ENCODE measurements at places on chromosomes 12 and 14.
A peak's percentile ranks its signal among the peaks of the same experiment; 100 is the strongest.

GRCh38 chr12:31289441-31289840 lies 36.5 kb downstream of the SINHCAF start:
- DNase-seq, result no peak

DNA sequence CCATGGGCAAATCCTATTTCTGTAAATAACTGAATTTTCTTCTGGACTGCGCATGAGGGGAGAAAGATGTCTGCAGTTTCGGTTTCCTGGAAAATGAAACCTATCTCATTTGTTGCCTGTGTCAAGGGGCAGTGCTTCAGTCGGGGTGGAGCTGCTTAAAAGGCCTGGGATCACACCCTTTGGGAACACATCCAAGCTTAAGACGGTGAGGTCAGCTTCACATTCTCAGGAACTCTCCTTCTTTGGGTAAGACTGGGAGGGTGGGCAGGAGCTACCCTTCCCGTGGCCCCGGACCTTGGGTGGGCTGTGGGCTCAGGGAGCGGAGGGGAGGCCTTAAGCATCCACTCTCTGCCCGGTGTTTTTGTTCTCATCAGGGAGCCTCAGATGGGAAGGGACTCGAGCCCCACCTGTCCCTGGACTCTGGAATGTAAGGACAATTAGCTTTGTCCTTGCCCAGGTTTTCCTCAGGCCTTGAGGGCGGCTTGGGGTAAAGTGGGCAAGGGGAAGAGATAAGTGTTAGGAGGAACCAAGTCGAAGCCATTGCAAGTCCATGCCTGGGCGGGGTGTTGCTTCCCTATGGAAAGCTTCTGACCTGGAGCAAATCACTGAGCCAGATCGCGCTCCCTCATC lies at the start of gene IFI27:
IFI27 (plus strand) TSS at position 185 of the 630 bp plus-strand sequence.
- DNase-seq, result peak; percentile 44

DNA sequence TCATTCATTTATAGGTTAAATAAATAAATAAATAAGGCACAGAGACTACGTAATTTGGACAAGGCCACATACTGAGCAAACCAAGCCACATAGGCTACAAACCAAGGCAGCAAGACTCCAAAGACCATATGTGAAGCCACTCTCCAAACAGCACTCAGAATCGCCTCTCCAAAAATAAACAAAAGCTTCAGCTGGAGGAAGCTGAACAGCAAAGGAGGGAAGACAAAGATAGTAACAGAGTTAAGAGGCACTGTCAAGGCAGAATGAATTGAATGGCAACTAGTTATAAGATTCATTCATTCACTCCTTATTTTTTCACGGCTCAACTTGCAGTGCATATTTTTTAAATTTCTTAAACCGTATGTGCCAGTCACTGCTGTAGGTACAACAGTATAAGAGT lies 200.5 kb upstream of the GRIP1 start:
- DNase-seq, result no peak

GRCh38 chr14:90545966-90546751 lies 149.3 kb downstream of the CALM1 start:
- no peak for DNase-seq

DNA sequence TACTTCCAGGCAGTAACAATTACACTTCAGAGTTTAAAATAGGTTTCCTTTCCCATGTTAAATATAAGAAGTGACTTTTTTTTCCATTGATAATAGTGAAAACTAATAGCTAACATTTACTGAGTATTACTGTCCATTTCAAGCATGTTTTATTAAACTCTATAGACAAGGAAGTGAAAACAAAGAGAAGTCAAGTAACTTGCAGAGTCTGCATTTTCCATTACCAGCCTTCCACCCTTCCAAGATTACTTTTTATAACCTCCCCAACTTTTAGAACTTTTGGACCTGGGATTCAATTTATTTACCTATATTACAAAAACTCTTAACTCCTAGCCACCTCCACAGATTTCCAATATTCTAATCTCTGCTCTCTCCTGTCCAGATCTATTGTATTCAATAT lies 67.7 kb downstream of the SEC23A start:
- DNase-seq, result no peak

DNA sequence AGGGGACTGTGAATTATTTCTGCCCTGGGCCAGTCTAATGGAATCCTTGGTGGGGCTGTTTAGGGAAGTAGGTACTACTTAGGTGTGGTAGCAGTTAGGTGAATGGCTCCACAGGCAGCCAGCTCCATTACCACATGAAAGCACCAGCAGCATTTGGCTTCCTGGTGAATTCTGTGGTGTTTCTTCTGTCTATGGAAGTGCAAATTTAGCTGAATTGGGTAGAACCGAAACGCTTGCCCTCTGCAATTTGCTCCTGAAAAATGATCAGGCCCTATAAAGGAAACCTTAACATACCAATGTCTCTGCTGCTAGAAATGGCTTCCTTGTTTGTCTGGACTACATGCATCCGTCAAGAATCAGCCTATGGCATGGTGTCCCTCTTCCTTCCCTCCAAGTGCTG lies 16.4 kb downstream of the FLRT2 start:
- no peak for DNase-seq

DNA sequence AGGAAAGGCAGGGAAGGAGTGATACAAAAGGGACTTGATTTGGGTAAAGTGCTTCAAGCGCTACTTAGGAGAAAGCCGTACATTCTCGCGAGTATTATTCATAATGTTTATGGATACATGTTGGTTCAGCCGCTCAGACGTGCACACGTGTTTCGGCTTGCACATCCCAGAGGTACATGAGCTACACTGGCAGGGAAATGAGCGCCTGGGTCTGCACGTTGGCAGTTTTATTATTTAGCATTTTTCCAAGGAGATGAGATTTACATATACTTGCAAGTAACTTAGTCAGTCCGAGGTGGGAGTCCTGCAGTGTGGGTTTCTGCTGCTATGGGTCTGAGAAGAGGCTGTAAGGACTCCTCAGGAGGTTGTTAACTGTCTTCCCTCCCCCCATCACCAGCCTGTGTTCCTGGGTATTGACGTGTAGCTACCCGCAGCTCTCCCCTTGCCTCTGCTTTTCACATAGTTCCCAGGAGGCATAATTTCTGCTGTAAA lies 1.5 kb downstream of the PRKCH start:
- DNase-seq, result no peak

DNA sequence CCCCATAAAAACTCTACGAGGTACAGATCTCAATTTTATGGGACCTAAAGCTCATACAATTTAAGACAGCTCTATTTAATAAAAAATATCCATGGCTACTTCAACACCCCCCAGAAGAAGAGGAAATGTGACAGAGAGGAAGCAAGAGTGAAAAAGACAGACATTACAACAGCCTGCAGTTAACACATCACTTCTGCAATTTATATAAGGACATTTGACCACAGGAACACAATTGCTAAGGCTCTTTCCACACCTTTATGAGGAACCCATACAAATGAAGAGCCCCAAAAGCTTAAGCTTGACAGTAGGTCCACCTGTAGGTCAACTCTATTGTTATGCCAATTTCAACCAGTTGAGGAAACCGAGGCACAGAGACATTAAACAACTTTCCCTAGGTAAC lies 5.6 kb downstream of the OR10P1 start:
- DNase-seq, result no peak

DNA sequence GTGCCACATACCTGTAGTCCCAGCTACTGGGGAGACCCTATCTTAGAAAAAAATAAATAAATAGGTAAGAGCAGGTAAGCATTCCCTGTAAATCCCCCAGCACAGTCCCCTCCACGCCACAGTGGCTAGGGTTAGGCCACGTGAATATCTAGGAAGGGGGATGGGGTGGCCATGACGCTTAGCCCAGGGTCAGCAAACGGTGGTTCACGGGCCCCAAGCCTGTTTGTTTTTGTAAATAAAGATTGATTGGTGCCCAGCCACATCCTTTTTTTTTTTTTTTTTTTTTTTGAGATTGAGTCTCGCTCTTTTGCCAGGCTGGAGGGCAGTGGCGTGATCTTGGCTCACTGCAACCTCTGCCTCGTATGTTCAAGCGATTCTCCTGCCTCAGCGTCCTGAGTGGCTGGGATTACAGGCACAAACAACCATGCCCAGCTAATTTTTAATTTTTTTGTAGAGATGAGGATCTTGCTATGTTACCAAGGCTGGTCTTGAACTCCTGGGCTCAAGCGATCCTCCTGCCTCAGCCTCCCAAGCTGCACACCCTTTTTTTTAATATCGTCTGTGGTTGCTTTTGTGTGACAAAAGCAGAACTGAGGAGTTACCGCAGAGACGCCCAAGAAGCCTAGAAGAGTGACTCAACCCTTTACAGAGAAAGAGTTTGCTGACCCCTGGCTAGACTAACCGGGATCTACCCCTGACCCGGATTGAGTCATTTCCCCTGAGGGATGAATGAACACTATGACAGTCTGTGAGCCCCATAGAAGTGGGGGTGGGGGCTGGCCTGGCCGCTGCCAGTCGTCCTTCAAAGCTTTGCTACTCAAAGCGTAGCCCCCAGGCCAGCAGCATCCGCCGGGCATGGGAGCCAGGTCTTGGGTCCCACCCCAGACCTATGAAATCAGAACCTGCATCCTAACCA lies 113.7 kb upstream of the NCOR2 start:
- DNase-seq, result peak; percentile 93

- peak; percentile 54 for DNase-seq
These were observed 861 bp downstream of the IL26 start for GRCh38 chr12:68224613-68225285.

DNA sequence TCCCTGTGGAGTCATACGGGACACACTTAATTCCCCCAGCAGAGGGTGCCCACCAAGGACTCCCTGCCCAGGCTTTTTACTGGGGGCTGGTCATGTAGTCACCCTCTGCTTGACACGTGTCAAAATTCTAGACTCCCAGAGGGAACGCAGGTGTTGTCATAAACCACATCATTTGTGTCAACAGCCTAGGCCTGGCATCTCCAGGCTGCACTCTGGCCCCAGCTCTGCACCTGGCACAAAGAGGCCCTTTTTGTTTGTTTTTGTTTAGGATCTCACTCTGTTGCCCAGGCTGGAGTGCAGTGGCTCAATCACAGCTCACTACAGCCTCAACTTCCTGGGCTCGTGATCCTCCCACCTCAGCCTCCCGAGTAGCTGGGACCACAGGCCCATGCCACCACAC lies 21.1 kb downstream of the BRI3BP start:
- DNase-seq, result no peak

- no peak for DNase-seq
These were observed 45.7 kb upstream of the PRPF39 start for GRCh38 chr14:45038256-45038655.

- DNase-seq, result no peak
These were observed 28.7 kb downstream of the EGLN3 start for GRCh38 chr14:33922125-33922524.

DNA sequence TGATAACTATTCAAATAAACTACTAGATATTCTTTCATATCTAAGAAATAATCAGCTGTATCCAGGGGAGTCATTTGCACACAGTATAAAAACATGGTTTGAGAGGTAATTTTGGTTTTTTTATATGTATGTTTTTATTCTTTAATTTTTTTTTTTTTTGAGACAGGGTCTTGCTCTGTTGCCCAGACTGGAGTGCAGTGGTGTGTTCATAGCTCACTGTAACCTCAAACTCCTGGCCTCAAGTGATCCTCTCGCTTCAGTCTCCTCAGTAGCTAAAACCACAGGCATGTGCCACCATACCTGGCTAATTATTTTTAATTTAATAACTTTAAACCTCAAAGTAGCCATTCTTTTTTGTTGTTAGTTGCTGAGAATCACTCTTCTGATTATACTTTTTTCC lies 1.8 kb downstream of the PRORP start:
- no peak for DNase-seq

- DNase-seq, result no peak
These were observed 63.9 kb downstream of the TGFB3 start for GRCh38 chr14:75917946-75918335.

- DNase-seq, result no peak
These were observed 612 bp downstream of the PPTC7 start for GRCh38 chr12:110582276-110583136.

DNA sequence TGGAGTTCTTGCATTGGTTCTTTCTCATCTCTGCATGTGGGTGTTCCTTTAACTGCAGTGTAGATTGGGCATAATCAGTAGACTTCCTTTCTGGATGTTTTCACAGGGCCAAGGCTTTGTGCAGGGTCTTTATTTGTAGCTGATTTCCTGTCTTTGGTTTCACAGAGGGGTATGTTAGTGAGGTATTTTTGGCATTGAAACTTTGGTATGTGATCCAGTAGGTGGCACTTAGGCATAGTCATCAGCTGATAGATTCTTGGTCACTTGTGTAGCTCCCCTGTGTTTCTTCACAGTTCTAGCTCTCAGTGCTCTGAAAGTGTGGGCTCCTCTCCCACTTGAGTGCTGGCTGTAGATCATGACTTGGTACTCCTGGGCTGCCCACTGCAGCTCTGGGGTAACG lies 52.7 kb upstream of the LMO3 start:
- DNase-seq, result no peak

- DNase-seq, result peak; percentile 56
These were observed 939 bp downstream of the NPC2 start for GRCh38 chr14:74491956-74492775.

- peak; percentile 24 for DNase-seq
These were observed 39.6 kb upstream of the CCDC198 start for GRCh38 chr14:57533214-57533613.

DNA sequence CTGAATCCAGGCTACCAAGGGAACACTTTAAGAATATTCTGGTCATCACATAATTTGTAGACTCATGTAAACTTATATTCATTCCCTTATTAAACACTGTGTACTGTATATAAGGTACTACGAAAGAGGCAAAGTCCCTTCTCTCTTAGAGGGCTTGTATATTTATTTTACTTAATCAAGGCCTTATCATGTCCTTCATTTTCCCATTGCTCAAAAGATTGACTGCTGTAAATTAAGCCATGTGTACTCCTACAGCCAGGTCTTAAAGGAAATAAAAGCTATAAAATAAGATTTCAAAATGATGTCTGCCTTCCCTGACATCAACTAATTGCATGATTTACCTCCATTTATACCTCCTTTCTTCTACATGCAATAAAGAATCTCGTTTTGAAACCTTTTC lies 5.0 kb downstream of the DENND5B start:
- DNase-seq, result no peak

GRCh38 chr12:102061096-102061559 lies 663 bp downstream of the WASHC3 start:
- no peak for DNase-seq

DNA sequence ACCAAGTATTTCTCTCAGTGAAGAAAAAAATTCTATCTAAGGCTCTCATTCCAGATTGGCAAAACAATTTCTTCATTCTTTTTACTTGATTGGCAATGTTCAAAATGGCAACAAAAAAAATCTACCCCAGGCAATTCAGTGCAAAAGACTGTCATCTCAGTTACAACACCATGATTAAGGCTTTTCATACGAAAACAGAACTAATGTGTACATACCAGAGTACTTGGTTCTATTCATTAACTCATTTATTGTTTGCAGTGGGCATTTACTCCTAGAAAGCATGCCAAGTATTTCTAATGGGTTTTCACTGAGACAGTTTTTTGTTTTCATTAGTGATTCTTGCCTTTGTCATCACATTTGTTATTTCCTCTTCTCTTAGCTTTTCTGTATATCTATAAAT lies 33.0 kb downstream of the DBX2 start:
- no peak for DNase-seq

GRCh38 chr12:132568301-132568700 lies 42.1 kb downstream of the LRCOL1 start:
- no peak for DNase-seq

GRCh38 chr14:106874350-106874749 lies 1348.0 kb downstream of the TMEM121 start:
- DNase-seq, result no peak

- DNase-seq, result no peak
These were observed 161.0 kb upstream of the RMST start for GRCh38 chr12:97301576-97301975.
